Type B pancreatic cell (in vitro differentiated cells): ENCODE measurements at places on chromosomes 3 and 15.
A peak's percentile ranks its signal among the peaks of the same experiment; 100 is the strongest.

- DNase-seq, result no peak
- H3K27ac ChIP-seq, result no peak overlapping the region
- no peaks in the 10 kb centered on the region for H3K36me3 ChIP-seq
- peaks cover 12% of the 10 kb centered on the region for H3K4me1 ChIP-seq
- no peaks in the 10 kb centered on the region for H3K27me3 ChIP-seq
Measured at GRCh38 chr3:112773864-112774263, 72.8 kb downstream of the CD200R1L start.

DNA sequence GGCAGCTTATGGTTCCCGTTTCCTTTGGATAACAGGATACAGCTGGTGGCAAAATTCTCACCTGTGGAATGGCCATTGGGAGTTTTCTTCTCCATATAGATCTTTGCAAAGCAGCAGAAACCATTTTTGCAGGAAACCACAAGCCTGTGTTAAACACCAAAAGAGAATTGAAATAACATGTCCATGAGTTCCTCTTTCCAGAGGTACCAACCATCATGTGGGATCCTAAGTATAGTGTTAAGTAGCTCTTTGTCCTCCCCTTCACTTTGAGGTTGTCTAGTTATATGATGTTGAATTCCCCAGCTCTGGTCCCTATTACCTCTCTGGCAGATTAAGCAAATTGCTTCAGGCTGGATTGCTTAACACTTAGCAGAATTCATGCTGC, 94.9 kb downstream of the AKAP13 start:
- peaks cover 55% of the 10 kb centered on the region for H3K4me1 ChIP-seq
- H3K36me3 ChIP-seq, result peaks cover 5% of the 10 kb centered on the region
- no peak overlapping the region for H3K4me3 ChIP-seq
- H3K27ac ChIP-seq, result peak overlapping the region; percentile 7
- H3K27me3 ChIP-seq, result no peaks in the 10 kb centered on the region
- DNase-seq, result no peak

DNA sequence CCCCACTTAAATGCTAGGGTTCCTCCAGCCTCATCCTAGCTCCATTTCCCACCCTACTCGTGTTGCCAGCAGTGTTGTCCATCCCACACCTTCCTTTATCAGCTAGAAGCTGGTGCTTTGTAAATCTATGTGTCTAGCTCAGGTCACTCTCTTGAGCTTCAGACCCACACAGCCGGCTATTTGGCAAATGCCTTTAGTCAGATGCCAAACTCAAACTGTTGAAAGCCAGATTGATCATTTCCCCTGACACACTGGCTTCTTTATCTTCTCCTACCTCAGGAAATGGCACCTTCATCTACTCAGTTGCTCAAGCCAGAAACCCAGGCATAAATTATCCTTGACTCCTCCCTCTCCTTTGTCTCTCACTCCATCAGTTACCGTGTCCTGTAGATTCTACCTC, 61.5 kb upstream of the TPM1 start:
- H3K27me3 ChIP-seq, result no peaks in the 10 kb centered on the region
- DNase-seq, result no peak
- H3K27ac ChIP-seq, result no peak overlapping the region
- no peaks in the 10 kb centered on the region for H3K36me3 ChIP-seq
- H3K4me3 ChIP-seq, result no peak overlapping the region

GRCh38 chr15:57384816-57385215, 8.5 kb downstream of the CGNL1 start:
- H3K36me3 ChIP-seq, result peaks cover 4% of the 10 kb centered on the region
- no peak overlapping the region for H3K27ac ChIP-seq
- no peaks in the 10 kb centered on the region for H3K27me3 ChIP-seq
- DNase-seq, result no peak
- peaks cover 44% of the 10 kb centered on the region for H3K4me1 ChIP-seq

- no peaks in the 10 kb centered on the region for H3K36me3 ChIP-seq
- no peak overlapping the region for H3K27ac ChIP-seq
- no peaks in the 10 kb centered on the region for H3K27me3 ChIP-seq
- no peaks in the 10 kb centered on the region for H3K4me1 ChIP-seq
Measured at GRCh38 chr15:50549326-50549725, 2.9 kb upstream of the USP50 start.

DNA sequence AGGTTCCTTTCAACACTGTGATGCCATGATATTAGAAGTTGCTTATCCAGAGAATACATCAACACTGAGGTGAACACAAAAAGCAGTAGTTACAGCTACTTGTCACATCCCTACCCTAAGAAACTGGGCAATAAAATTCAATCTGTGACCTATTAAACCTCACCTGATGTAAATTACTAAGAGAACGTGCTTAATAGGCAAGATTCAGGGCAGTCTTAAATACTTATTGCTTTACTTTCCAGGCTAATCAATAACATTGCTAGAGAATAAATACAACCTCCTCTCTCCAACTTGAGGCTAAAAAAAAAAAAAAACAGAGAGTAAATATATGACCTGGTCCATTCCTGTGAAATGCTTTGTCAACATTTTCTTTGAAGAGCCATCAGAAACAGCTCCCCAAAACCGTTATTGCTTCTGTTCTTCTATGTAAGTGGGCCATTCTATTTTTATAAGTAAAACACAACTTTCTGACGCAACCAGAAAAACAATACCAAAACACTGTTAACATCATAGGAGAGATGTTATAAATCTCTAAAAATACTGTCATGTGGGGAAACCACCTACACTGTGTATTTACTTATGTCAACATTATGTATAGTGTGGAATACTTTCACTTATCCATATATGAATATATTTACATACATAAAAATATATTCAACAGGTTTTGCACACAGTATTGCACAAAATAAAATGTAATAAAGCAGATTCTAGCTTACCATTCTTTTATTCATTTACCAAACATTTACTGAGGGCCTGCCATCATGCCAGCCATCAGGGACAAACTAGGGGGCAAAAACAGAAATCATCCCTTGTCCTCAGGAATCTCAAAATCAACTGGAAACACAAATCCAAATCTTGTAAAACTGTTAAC, 2.7 kb downstream of the NKIRAS1 start:
- H3K36me3 ChIP-seq, result peaks cover 29% of the 10 kb centered on the region
- peak overlapping the region; percentile 76 for H3K4me3 ChIP-seq
- H3K4me1 ChIP-seq, result peaks cover 30% of the 10 kb centered on the region
